NCI-H1436 treated with DMSO at 0.1 percent for 48 hours (cell line): ENCODE measurements at places on chromosomes 12 and 14.
A peak's percentile ranks its signal among the peaks of the same experiment; 100 is the strongest.

DNA sequence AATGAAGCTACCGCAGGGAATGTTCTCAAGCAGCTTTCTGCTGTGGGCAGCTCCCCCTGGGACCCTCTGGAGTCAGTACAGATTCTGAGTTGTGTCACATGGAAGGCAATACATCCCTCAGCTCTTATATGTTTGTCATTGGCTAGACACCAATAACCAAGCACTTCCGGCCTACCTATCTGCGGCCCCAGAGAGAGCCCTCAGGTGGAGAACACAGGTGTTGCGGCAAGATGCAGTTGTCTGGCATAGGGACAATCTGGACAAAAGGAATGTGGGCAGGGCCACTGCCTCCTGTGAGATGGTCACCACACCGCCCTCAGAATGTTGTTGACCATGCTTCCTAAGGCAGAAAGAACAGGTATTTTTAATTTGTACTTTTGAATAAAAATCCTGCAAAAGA is 118.7 kb downstream of the BRMS1L start:
- no peak for DNase-seq

DNA sequence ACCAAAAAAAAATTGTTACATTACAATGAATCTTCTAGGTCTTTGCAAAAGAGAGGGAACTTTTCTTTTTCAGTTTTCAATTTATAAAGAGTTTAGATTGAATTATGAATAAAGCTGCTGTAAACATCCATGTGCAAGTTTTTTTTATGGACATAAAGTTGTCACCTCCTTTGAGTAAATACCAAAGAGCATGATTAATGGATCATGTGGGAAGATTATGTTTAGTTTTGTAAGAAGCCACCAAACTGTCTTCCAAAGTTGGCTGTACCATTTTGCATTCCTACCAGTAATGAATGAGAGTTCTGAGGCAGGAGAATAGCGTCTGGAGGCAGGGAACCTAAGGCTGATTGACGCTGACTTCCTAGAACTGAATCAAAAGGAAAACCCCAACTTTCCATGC is 30.2 kb downstream of the LEMD3 start:
- DNase-seq, result no peak

- DNase-seq, result peak; percentile 46
Measured at GRCh38 chr14:100443603-100444002, 120.5 kb downstream of the SLC25A47 start.

GRCh38 chr14:54567224-54567638 is 303 bp downstream of the SAMD4A start:
- DNase-seq, result no peak

DNA sequence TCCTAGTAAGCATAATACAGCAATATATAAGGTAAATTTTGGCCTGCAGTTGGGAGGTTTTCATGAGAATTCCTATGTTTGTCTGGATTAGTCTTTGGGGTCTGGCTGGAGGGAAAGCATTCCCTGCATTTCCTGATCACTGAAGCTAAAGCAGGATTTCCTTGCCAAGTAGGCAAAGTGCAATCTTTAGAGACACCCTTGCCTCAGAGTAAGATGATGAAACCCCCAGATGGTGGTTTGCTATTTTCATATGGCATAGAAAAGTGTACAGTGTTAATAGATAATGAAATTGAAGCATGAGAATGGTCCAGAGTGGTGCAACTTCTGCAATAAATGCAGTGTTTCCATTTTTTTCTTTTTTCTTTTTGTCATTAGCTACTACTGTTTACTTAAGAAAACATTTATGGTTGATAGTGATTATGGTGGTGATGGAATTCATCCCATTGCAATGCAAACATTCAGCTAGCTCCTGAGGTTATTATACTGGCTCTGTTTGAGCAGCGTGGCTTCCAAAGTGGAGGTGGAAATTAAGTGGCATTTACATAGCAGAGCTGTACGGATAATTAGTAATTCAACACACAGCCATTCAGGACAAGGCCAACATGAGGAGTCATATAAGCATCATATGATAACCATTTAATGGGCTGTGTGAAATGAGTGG is 276.3 kb downstream of the DUSP6 start:
- no peak for DNase-seq

DNA sequence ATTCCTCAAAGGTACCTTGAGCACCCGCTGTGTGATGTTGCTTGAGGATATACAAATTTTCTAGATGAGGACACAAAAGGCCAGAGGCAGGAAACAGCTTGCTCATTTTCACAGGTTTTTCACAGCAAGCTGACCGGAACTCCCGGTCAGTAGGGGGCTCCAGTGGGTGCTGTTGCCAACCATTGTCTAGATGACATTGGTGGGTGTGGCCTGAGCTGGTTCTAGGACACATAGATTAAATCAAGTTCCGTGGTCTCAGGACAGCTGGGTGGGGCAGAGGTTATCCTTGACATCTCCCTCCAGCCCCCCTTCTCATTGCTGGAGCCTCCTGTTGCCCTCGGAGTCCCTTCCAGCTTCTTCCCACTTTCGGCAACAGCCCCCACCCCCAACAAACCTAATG is 153.6 kb upstream of the FKBP4 start:
- DNase-seq, result no peak

DNA sequence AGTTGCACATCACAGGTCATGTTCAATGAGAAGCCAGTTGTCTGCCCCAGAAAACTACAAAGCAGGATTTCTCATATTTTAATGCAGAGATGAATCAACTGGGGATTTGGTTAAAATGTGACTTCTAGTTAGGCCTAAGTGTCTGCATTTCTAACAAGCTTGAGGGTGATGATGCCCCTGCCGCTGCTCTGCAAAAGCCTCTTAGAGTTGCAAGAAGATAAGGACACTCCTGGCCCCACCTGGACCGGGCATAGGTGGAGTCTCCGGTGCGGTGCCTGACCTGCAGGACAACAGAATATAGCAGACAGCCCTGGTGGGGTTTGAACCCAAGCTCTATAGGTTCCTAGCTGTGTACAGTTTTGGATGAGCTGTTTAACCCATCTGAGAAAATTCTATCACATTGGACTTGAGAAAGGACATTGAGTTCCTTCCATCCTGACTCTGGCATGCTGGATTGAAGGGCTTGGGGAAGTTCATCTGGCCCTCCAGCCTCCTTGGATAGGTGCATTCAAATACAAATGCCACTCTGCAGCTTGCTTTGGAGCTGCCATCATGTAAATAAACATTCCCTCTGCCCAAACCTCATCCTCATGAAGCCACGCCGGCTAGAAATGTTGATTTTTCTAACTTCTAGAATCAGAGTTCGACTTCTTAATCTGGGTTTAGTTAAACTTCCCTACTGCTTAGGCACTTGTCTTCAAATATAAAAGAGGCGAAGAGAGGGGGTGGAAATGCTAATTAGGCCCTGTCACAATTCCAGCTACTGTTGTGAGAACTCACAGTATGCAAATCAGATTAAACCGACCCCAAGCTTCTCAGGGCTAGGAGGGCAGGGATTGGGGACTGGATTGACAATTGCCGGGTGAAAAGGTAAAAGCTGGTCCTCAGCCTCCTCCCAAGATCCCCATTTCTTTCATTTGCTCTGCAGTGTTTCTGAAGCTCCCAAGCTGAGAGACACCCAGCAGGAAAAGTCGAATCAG is 1225.6 kb downstream of the VRK1 start:
- DNase-seq, result no peak

DNA sequence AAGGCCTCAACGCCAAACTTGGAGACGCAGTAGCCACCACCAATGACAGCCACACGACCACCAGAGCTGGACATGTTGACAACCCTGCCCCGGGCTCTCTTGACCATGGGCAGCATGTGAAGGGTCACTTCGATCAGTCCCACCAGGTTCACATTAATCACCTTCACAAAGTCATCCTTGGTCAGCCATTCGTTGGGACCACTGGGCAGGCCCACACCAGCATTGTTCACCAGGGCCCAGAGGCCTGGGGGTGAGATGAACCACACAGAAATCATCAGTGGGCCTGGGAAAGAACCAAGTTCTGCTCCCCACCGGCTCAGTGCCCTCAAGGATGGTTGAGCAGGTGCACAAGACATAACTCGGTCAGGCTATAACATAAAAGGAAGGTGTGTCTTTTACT is 4.0 kb downstream of the SDR9C7 start:
- no peak for DNase-seq

DNA sequence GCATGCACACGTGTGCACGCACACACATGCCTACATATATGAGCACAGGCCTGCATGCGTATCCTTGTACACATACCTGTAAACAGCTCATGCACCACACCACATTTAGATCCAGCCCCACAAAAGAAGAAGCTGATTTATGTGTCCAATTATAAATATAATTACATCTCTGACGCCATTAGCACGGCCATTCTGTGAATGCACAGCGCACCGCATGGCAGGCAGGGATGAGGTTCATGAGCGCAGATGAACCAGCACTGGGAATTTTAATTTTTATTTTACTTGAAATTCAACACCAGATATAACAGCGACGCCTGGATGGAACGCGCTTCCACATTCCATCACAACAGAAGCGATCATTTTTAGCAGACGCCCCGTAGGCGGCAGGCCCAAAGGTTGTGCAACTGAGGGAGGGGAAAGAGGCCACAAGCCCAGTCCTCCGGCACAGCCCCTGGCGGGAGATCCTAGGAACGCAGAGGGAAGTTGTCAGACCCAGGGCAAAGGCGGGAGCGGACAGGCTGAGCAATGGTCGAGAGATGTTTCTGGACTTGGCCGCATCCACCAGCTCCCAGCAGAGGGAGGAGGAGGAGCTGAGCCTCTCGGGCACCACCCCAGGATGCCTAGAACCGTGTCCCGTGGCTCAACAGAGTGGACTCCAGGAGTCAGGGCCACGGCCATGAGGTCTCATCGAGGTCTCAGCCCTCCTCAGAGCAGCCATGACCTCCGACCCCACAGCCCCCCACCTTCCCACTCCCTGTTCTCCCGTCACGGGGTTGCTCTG is 37.9 kb upstream of the GALNT9 start:
- DNase-seq, result no peak

DNA sequence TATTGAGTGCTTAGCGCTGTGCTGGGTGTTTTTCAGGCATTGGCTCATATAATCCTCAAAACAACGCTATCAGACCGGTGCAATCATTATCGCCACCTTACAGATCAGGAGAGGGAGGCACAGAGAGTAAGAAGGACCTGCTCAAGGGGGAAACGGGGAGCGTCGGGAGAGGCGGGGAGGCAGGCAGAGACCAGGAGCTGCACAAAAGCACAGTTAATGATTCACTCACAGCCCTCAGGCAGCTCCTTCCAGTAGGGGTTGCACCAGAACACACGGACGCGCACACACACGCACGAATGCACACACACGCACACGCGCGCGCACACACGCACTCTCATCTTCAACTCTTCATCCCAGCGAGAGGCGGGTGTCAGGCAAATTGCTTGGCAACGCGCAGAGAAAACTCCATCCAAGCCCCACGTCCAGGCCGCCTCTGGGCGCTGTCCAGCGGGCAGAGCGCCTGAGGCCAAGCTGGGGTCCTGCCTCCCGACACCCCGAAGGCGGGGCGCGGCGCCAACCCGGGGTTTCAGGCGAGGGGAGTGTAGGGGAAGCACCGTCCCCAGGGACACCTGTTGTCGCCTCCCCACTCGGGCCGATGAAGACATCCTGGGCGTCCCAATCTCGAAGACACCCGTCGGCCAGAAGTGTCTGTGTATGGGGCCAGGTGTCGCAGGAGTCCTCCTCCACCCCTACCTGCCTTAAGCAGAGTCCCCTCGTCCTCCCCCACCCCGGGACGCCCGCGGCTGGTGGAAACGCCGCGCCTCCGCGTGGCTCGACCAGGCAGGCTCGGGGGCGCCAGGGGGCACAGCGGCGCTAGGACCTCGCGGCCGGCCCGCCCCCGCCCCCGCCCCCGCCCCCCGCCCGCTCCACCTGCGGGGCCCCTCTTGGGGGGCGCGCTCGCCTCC is 35.5 kb upstream of the STON2 start:
- no peak for DNase-seq

- no peak for DNase-seq
Measured at GRCh38 chr14:22334627-22335026, 254.4 kb downstream of the DAD1 start.

- DNase-seq, result no peak
Measured at GRCh38 chr12:120588948-120589930, 8.0 kb upstream of the POP5 start.

DNA sequence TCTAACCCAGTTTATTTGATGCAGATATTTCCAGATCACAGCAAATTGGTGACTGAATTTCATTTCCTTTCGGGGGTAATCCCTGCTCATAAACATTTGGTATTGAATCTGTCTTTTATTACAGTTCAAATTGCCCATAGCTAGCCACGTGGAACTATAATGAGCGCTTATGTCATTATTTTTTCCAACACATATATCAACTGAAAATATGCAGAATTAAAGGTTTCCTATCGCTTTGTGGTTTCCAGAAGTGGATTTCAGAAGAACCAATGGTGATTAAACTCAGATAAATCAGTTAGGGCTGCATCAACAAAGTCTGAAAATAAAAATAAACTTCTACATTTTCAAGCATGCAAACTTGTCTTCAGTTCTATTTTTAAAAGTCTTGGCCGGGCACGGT is 111.9 kb downstream of the PIK3C2G start:
- no peak for DNase-seq

- no peak for DNase-seq
Measured at GRCh38 chr14:77502109-77502782, 3.6 kb upstream of the ISM2 start.

- no peak for DNase-seq
Measured at GRCh38 chr14:23183158-23183470, 346 bp downstream of the SLC7A8 start.

GRCh38 chr12:3195337-3195736 is 118.2 kb downstream of the TSPAN9 start:
- DNase-seq, result no peak

GRCh38 chr14:25009891-25010290 is 40.1 kb downstream of the STXBP6 start:
- DNase-seq, result no peak

GRCh38 chr14:105685003-105685402 is 158.6 kb downstream of the TMEM121 start:
- DNase-seq, result no peak

DNA sequence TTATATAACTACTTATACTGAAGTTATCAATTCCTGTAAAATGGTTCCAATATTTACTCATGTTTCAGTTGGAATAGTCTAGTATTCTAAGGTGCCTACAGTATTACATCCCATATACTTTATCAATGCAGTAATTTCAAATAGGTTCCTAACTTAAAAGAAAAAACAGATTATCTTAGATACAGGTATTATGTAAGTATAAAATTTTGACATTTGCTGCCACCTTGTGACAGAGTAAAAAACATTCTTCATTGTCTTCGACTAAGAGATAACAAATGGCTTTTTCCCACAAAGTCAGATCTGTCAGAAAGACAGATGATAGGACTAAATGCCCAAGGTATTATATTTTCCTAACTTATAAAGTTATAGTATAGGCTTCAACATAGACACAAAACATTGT is 78.7 kb downstream of the TXNDC16 start:
- no peak for DNase-seq

DNA sequence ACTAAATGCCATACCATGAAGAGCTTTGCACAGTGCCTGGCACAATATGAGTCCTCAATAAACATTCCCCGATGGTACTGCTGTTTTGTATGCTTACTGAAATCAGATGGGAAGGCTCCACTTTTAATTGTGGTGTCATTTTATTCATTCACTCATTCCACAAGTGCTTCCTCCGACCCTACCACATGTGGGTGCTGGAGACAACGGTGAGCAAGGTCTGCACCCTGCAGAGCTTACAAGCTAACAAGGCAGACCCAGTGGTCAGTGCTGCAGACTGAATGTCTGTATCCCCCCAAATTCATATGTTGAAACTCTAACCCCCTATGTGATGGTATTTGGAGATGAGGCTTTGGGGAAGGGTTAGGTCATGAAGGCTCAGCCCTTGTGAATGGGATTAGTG is 48.3 kb downstream of the RFX4 start:
- DNase-seq, result no peak

GRCh38 chr12:3157581-3158323 is 80.6 kb downstream of the TSPAN9 start:
- DNase-seq, result no peak

GRCh38 chr12:62484233-62484632 is 17.6 kb downstream of the MON2 start:
- no peak for DNase-seq
